ENCODE measurements at places on chromosomes 12 and 14.

DNA sequence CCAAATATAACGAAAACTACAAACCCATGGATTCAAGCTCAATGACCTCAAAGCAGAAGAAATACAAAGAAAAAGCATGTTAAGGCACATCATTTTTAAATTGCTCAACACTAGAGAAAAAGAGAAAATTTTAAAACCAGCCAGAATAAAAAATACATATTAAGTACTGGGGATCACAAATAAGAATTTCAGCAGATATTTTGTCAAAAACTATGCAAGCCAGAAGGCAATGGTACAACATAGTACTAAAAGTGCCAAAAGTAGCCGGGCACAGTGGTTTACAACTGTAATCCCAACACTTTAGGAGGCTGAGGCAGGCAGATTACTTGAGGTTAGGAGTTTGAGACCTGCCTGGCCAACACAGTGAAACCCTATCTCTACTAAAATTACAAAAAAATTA is 10.2 kb downstream of the SGPP1 start:
- no peak for DNase-seq

DNA sequence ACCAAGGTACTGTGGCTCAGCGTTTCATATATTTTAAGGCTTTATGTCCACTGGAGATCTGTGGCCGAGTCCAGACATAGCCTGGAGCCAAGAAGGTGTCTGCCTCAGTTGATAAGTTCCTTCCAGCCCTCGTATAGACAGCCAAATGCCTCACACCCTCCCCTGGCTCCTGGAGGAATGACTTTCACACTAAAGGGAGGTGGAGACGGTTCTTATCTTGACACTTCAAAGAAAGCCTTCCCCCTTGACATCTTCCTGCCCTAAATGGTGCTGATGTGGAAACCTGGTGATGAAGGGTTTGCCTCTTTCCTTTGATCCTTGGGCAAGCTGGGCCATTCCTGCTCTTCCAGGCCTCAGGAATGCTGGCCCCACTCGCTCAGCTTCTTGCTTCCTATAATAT is 474.8 kb upstream of the TBX3 start:
- DNase-seq: no peak

DNA sequence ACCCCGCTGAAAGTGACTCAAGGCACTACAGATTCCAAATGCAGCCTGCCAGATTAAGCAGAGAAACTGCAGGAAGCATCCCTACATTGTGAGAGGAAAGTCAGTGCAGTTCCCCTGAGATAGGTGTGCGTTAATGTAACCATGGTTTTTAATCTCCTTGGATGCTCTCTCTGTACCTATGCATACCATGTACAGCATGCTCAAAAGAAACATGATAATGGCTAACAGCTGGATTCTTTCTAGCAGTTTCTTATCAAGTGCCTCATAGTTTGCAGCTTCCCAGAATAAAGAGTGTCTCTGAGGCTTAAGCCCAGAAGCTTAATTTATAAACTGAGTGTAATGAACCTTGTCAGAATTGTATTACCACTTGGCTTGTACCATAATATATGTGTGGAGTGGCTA is 17.1 kb upstream of the MDM1 start:
- DNase-seq: no peak

DNA sequence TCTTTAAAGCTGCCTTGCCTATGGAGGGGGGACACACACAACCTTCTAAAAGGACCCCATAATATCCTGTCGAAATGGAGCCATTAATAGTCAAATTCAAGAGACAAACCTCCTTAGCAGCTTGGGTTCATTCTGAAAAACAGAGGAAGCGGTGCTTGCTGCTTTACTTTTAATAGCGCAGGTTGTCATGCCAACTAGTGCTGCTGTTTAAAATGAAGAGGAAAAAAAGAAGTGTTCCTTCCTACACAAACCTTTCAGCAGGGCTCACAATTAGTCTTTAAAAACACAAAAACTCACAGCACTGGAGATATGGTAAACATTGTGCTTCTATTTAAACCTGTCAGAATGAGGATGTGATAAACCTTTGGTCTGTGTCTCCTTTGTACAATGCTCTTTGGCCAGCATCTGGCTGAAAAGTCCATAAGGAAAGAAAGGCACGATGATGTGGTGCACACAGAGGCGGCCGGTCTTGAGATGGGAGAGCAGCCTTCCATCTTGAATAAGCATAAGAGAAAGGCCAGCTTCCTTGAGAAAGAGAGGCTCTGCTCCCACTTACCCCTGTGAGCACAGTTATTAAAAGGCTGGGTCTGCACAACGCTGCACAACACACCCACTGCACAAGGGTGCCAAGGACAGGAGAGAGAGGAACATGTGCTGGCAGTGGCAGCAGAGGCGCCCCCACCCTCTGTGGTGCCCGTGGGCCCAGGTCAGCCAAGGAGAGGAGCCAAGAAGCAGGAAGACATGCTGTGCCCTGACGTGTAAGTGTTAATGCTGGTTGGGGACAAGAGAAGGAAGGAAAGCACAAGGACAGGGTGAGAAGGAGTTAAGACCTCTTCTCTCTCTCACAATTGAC is 144.6 kb downstream of the TTC7B start:
- DNase-seq: no peak

DNA sequence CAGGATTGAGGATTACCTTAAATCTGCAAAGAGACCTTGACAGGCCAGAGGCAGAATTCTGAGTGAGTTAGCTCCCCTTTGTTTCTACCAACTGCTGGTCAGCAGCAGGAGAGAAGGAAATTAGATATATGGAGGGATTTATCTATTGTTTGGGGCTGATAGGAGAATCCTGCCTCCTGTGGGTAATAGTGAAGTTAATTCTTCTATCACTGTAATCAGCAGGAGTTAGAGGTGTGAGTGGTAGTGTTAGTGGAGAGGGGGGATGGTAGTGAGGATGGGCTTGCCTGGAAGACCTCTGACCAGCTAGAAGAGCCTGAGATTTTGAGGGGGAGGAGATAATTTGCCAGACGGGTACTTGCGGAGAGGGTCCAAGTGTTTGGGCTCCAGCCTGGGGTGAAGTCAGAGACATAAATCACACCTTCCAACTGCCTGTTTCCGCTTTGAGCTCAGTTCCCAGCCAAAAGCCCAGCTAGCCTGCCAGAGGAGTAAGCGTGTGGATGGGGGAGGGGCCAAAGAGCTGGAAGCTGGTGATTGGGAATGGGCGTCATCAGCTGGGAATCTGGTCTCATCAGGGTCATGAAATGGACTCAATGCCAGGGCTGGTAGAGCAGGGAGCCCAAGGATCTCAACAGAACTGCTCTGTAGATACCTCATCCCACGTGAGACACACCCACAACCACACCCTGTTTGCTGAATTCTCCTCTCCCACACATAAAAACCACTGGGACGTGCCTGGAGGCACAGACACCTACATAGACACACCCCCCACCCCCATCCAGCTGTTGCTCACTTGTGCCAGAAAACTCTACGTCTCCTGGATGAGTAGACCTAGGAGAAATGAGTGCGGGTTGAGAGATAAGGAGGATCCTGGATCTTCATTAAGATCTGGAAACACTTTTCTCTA is 13.1 kb upstream of the ITGA5 start:
- no peak for DNase-seq

- no peak for DNase-seq
Measured at GRCh38 chr12:11885261-11886038, 185.3 kb upstream of the BCL2L14 start.

GRCh38 chr12:39405580-39405979 is 37.3 kb downstream of the KIF21A start:
- DNase-seq: no peak

Data from activated naive CD4-positive, alpha-beta T cell (primary cell).